Activated T-cell treated with anti-CD3 and anti-CD28 coated beads for 48 hours (primary cell): ENCODE measurements at places on chromosomes 6 and 20.

GRCh38 chr6:129453073-129453472 is 256.9 kb downstream of the ARHGAP18 start:
- DNase-seq: no peak

DNA sequence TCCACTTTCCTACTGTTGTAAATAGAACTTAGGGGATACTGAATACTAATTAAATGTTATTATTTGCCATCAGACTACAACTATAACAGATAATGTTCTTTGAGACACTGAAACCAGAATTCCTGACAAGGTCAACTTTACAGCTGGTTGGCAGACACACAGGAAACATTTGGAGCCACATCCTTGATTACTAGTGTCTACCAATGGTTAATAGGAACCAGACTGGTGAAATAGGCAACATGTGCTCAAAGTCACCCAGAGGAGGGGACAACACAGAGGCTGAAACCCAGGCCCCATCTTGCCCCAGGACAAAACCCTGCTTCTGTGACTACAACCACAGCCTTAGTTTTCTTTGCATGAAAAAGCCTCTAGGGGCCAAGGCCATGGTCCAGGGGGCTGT is 47.8 kb upstream of the NT5E start:
- DNase-seq: no peak

- DNase-seq: no peak
Measured at GRCh38 chr6:84263557-84263956, 36.1 kb upstream of the CEP162 start.

GRCh38 chr6:129073051-129073450 is 190.1 kb downstream of the LAMA2 start:
- no peak for DNase-seq

GRCh38 chr6:3769610-3770009 is 18.1 kb upstream of the PXDC1 start:
- DNase-seq: no peak

GRCh38 chr20:25339608-25340007 is 51.0 kb downstream of the ABHD12 start:
- no peak for DNase-seq

DNA sequence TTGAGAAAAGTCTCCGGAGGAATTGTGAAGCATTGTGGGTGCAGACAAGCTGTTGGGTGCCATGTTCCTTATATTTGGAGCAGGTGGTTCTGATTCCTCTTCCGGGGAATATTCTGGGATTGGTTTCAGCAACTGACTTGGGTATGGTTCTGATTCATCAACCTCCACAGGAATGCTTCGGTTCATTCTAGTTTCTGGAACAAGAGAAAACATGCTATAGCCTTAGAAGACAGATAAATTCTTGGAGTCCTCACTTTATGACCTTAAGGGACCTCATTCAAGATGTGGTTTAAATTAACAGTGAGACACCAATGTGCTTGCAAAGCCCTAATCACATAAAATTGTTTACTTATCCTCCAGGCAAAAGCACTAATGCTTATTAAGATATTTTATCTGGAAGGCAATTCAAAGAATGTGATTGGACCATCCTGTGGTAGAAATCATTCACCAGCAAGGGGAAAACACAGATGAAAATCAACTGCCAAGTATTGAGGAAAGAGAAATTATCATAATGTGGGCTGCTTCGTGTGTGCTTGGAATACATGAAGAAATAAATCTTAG is 13.7 kb downstream of the TRAF3IP2 start:
- no peak for DNase-seq
